ENCODE measurements at places on chromosomes 2 and 18.

GRCh38 chr2:108449410-108450130 lies 564 bp downstream of the GCC2 start:
- DNase-seq: no peak

GRCh38 chr2:233202531-233202944 lies 48.9 kb upstream of the ATG16L1 start:
- no peak for DNase-seq

GRCh38 chr18:48393776-48394175 lies 15.4 kb downstream of the ZBTB7C start:
- no peak for DNase-seq

DNA sequence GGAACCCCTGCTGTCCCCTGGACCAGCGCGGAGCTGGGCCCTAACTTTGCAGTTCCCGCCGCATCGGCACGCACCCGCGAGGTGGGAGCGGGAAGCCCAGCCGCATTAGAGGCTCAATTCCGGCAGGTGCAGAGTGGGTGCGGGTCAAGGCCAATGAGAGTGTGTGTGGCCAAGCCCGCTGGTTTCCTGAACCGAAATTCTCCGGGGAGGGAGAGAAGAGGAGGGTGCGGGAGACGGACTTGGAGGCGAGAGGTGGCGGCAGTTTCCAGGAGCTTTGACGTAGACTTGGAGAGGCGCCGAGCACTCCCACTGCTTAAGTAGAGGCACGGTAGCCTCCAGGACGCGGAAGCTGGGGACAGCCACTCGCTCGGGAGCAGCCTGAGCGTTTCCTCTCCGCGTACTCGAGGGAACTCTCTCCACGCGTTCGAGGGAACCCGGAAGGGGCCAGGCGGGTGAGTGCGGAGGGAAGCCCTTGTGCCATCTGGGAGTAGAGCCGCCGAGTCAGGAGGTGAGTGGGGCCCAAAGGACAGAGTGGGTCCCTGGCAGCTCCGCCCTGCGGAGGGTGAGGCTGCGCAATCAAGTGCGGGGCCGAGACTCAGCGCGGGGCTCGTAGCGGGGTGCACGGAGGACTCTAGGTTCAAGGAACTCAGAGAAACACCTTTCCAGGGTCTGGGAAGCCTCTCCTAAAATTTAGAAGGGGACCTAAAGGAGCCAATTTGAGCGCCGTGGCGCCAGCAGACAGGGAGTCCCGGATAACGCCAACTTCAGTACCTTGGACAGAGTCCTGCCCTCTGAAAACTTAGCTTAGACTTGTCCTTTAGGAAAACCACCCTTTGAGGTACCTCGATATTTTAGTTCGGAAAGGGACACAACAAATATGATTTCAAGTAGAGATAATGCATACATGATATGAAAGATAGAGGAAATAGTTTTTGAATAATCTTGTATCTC lies at the start of gene FAM237A:
Gene FAM237A, plus strand, starts transcription at position 413 of the 951 bp plus-strand sequence. CDS start 1,750 bp downstream, outside the sequence.
- no peak for DNase-seq

DNA sequence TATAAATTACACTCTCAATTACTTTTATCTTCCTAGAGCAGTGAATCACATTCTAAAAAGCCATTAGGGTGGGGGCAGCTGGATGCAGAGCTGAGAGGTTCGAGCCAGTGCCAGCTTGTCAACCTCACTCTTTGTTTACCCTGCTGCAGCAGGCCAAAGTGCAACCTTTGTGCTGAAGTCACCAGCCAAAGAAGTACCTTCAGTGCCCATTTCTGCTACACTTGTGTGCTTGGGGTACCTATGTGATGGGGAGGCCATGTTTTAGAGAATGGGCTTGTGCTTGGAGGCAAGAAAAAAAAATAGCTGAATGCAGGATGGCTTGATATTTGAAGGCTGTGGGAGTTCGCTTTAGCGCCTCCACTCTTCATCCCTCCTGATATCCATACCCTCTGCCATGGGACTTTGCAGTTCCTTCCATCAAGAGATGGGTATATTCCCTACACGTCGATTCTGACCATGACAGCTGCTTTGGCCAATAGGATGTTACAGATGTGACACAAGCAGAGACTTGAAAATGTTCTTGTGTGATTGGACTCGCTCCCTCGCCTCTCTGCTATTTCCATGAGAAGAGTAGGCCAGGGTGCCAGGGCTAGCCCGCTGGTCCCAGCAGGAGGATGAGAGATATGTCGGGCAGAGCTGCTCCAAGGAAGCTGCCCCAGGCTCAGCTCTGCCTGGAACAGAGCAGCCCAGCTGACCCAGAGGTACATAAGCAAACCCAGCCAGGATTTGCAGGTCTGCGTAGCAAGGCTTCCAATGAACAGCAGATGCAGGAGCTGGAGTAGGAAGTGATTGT lies 12.7 kb upstream of the FZD5 start:
- DNase-seq: no peak

DNA sequence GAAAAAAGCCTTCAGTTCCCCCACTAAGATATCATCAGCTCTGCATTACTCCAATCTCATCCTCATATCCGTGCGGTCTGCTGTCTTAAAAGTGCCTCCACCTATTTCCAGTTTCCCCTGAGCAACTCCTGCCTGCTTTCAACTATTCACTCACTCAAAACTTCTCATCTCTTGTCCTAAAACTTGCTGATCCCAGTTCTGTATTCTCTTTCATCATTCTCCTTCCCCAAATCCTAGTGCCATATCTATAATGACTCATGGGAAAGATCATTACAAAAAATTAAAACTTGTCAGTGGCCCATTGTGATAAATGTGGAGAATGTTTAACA lies 20.0 kb downstream of the ACVR1 start:
- DNase-seq: no peak

GRCh38 chr2:20291846-20292408 lies 58.7 kb downstream of the PUM2 start:
- DNase-seq: no peak

DNA sequence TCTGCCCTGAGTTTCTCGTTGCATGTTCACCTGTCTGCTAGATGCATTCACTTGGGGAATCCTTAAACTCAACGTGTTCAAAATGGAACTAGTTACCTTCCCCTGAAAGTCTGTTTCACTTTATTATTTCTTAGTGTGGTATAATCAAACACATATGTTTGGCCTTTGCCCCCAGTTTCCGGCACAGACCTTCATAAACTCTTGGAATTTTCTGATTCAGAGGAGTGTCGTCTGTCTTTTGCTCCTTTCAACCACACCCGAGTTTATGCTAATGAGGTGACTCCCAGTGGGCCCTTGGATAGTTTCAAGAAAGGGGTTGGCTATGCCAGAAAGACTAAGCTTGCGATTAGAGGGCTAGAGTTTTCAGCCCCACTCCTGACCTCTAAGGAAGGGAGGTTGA lies 198.9 kb downstream of the CDCA7 start:
- no peak for DNase-seq

- DNase-seq: no peak
Observed at GRCh38 chr2:239793836-239794235, 231.3 kb downstream of the NDUFA10 start.

- no peak for DNase-seq
Observed at GRCh38 chr2:40325116-40325515, 126.8 kb downstream of the SLC8A1 start.

DNA sequence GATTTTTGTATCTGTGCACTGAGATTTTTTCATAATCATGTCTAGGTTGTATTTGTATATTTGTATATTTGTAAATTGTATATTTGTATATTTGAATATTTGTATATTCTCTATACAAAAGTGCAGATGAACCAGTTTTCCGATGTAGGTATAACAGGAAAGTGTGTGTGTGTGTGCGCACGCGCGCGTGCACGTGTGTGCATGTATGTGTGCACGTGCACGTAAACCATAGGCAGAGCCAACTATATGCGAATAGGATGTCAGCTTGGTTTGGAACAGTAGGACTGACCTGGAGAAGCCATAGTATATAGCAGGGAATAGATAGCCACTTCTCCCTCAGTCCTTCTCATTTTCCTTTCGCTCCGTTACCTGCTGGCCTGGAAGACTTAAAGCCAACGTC lies 565.8 kb downstream of the XIRP2 start:
- DNase-seq: no peak

DNA sequence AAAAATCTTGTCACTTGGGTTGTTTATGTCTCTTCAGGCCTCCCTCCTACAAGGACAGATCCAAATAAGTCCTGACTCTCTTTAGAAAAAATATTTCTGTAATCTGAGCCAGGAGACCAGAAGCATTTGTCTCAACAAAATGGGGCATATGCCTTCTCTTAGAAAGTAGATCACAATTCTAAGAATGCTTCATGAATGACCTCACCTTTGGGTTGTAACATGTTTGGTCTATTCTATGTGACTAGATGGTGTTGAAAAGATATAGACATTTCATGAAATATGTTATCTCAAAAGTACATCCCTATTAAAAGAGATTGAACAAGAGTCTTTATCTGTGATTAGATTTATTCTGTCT lies 159.0 kb upstream of the SETBP1 start:
- DNase-seq: no peak

DNA sequence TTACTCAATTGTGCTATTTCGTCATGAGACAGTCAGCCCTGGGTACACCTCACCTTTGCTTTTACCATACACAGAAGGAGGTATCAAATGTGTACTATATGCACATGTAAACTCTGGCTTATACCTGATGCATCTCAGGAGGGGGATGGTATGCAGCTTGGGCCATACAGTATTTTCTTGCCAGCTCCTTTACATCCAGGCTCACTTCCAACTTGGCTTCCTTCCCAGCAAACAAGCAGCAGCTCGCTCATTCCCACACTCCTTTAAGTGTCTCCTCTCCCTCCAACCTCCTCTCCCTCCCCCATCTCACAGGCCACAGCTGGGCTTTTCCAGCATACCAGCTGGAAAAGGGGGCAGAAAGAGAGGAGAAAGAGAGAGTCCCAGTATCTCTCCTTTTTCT lies 9.6 kb downstream of the MARCHF4 start:
- peak; percentile 74 for DNase-seq

DNA sequence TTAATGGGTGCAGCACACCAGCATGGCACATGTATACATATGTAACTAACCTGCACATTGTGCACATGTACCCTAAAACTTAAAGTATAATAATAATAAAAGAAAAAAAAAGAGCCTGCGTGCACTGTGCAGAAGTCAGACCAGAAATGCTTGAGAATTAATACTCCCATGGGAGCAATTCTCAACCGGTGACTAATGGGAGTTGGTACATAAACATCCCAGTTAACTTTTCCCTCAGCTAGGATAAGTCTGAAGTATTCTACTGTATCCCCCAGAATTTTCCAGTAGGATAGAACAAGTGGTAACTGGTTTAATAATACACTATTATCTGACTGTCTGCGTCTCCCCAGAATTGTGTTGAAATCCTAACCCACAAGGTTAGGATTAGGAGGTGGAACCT lies 113.6 kb upstream of the COL5A2 start:
- peak; percentile 70 for DNase-seq

DNA sequence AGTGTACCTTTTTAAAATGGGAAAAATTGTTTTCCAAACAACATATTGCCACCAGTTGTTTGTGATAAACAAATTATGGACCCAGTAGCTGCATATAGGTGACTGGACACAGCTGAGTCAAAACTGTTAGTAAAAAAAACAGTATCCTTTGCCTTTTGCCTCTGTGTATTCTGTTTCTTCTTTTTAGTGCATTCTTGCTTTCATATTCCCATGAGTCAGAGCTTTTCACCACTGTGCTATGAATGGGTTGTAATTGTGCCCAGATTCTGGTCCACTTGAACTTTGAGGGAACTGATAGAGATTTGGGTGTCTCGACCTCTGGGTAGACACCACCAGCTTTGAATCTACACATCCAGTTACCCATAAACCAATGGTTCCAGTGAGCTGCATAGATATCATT lies 1441.9 kb upstream of the ZEB2 start:
- DNase-seq: no peak

- no peak for DNase-seq
Observed at GRCh38 chr18:13139885-13140450, 78.6 kb upstream of the LDLRAD4 start.

- DNase-seq: no peak
Observed at GRCh38 chr2:137938204-137938603, 26.1 kb upstream of the HNMT start.

DNA sequence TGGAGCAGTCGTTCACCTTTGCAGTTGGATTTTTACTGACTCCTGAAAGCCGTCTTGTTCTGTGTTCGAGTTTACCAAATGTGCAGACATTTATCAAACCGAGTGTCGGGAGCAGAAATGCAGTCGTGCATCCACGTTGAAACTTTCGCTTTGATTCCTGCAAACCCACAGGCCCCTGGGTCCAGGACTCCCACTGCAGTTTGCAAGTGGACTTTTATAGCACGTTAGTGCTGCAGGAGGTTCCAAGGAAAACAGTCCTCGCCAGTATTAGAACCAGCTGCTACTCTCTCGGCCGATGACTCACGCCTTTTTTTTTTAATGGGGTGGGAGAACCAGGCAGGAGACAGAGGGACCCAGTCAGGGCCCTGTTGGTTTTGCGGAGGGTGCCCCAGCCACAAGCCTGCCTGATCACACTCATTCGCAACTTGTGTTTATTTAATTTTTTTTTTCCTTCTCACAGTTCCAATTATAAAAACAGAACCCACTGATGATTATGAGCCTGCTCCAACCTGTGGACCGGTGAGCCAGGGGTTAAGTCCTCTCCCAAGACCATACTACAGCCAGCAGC lies 90.1 kb downstream of the NFATC1 start:
- DNase-seq: peak; percentile 81

DNA sequence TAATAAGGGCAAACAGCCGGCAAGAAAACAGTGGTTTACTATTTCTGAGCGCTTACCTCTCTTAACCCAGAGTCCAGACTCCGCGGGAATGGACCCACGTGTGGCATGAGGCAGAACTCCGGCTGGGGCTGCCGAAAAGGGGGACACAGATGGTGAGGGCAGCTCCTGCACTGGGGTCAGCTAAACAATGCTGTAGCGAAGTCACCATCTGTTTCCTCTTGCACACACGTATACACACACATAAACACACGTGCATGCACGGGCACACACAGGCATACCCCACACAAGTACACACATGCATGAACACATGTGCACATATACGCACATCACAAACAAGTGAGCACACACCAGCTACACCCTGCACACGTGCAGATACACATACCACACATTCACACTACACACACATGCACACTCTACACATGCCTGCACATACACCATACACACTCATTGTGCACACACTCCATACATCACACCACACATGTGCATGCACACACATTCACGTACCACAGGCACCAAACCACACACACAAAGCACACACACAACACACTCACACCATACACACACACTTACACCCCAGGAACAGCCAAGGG lies 105.9 kb upstream of the ID2 start:
- no peak for DNase-seq

- DNase-seq: no peak
Observed at GRCh38 chr2:46239847-46240181, 57.4 kb upstream of the EPAS1 start.

GRCh38 chr2:241050624-241051577 lies 51.2 kb downstream of the MTERF4 start:
- DNase-seq: no peak

- DNase-seq: no peak
Observed at GRCh38 chr2:201329409-201329808, 27.7 kb downstream of the FLACC1 start.
